Stimulated activated CD4-positive, alpha-beta T cell treated with anti-CD3 and anti-CD28 coated beads, Interleukin-1b, Interleukin-23, amount 100 ng/mL, for 1 hour (primary cell): ENCODE measurements at places on chromosomes 1 and 21.

- no peak for DNase-seq
Measured at GRCh38 chr1:183096894-183097293, 73.7 kb downstream of the LAMC1 start.

DNA sequence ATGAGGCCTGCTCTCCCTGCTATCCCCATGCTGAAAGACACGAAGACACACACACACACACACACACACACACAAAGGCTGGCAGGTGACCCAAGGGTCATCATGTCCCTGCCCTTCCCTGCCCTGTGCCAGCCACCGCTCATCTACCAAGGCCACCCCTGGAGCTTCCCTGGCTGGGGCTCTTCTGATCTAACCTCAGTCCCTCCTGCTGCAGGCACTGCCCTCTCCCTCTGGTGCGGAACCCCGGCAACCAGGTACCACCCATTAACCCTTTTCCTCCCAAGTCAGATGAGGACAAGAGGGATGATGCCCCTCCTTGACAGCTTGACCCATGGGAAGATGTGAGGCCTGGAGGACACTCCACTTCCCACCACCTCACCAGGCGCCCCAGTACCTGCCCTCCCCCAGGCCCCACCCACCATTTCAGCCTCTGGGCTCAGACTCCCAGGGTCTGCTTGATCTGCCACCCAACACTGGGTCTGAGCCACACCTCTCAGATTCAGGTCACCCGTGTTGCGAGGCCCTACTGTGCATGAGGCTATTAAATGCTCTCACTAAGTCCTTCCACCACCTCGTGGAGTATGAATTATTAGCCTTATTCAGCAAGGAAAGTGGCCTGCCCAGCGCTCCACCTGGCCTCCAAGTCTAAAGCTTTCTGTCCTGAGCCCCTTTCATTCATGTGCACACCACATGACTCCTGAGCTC lies 2.5 kb downstream of the SDC3 start:
- no peak for DNase-seq

- no peak for DNase-seq
Measured at GRCh38 chr1:47944561-47944960, 52.6 kb downstream of the TRABD2B start.

DNA sequence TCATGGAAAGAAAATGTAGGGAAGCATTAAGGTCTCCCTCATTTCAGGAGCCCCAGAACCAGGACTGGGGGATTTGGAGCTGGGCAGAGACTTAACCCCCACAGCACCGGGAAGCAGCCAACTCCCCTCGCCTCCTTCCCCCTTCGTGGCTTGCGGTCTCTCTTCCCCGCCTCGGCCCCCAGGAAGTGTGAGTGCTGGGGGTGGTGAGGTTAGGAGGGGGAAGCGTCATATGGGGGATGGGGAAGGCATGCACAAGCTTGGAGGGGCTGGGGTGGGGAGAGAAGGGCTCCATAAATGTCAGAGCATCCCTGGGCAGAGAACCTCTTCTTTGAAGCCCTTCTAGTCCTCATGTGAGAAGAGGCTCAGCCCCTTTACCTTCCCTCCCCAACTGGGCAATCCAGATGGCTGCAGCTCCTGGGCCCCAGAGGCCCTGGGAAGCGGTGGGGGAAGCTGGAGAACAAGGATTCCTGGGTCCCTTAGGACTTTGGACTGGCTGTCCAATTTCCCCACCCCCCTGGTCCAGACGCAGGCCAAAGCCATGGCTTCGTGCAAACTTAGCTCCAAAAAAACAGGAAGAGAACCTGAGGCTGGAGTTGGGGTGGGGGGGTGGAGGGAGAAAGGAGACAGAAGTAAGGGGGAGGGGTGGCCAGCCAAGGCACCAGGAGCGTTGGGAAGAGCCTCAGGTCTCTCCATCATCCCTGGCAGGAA lies 7.8 kb downstream of the ZBTB7B start:
- no peak for DNase-seq

- no peak for DNase-seq
Measured at GRCh38 chr21:35482933-35483662, 434.0 kb upstream of the RUNX1 start.
